ENCODE measurements at places on chromosomes 1 and 21. TPM values are rescaled to one million over a fixed set of nuclear protein-coding genes. Genes with fewer than 3 reads are reported as not detected.

The CYP4A11 gene
- total RNA-seq: not detected

The SLAMF9 gene
- total RNA-seq: not detected

The CENPL gene
- 8.3 TPM for total RNA-seq

The SPRR2A gene
- total RNA-seq: not detected

The IVL gene
- 0.12 TPM for total RNA-seq

The MCM3AP gene
- total RNA-seq: 91.5 TPM

The CCDC30 gene
- 6.8 TPM for total RNA-seq

The RUNX3 gene
- 8.7 TPM for total RNA-seq

GRCh38 chr1:220421508-220421907 lies 106.4 kb upstream of the MARK1 start:
- H3K27ac ChIP-seq: no peak overlapping the region
- no peaks in the 10 kb centered on the region for H3K36me3 ChIP-seq
- no peak overlapping the region for H3K4me3 ChIP-seq
- no peak for DNase-seq
- H3K27me3 ChIP-seq: no peaks in the 10 kb centered on the region

DNA sequence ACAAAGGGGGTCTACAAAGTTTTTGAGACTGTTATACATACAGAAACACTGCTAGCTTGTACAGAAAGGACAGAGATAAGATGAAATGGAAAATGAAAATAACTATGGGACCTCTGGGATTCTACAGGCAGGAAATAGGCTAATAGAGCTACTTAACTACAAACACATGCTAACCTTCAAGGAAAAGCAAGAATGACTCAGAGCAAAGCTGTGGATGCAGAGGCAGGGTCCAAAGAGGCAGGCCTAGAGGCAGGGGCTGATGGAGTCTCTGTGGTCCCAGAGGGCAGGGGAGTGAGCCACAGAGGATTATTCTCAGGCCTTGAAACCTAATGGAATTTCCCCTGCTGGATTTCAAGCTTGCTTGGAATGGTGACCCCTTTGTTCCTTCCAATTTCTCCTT lies 18.7 kb upstream of the GOLT1A start:
- H3K27ac ChIP-seq: no peak overlapping the region
- no peaks in the 10 kb centered on the region for H3K27me3 ChIP-seq
- H3K36me3 ChIP-seq: no peaks in the 10 kb centered on the region
- no peak overlapping the region for H3K4me3 ChIP-seq
- H3K4me1 ChIP-seq: no peaks in the 10 kb centered on the region

- DNase-seq: no peak
- no peak overlapping the region for H3K27ac ChIP-seq
- no peaks in the 10 kb centered on the region for H3K4me1 ChIP-seq
- H3K36me3 ChIP-seq: no peaks in the 10 kb centered on the region
- H3K4me3 ChIP-seq: no peak overlapping the region
- peaks cover 28% of the 10 kb centered on the region for H3K27me3 ChIP-seq
Observed at GRCh38 chr1:7915826-7916500, 24.7 kb downstream of the TNFRSF9 start.

- H3K36me3 ChIP-seq: no peaks in the 10 kb centered on the region
- H3K4me1 ChIP-seq: no peaks in the 10 kb centered on the region
- no peak for DNase-seq
- no peak overlapping the region for H3K27ac ChIP-seq
Observed at GRCh38 chr1:118184739-118185083, 317 bp downstream of the SPAG17 start.

- H3K4me3 ChIP-seq: no peak overlapping the region
- no peak for DNase-seq
- H3K4me1 ChIP-seq: peaks cover 5% of the 10 kb centered on the region
Observed at GRCh38 chr1:231720652-231721325, 94.2 kb downstream of the DISC1 start.

GRCh38 chr21:32994305-32994704 lies 31.4 kb upstream of the OLIG2 start:
- H3K4me1 ChIP-seq: no peaks in the 10 kb centered on the region
- peaks cover 4% of the 10 kb centered on the region for H3K27me3 ChIP-seq
- no peak for DNase-seq
- no peak overlapping the region for H3K27ac ChIP-seq

DNA sequence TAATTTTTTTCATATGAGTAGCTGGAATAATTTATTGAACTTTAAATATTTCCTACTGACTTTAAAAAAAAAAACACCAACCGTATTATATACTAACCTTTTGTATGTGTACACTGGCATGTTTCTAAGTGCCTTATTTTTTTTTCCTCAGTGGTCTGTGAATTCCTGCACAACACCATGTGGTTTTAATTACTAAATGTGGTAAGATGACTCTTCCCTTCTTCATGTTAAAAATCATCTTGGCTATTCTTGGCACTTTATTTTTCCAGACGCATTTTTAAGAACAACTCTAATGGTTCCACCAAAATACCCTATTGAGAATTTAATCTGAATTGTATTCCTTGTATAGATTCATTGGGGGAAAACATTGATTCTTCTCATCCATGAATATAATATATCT lies 28.4 kb downstream of the PPP2R5A start:
- H3K36me3 ChIP-seq: no peaks in the 10 kb centered on the region
- no peaks in the 10 kb centered on the region for H3K27me3 ChIP-seq
- peaks cover 10% of the 10 kb centered on the region for H3K4me1 ChIP-seq

DNA sequence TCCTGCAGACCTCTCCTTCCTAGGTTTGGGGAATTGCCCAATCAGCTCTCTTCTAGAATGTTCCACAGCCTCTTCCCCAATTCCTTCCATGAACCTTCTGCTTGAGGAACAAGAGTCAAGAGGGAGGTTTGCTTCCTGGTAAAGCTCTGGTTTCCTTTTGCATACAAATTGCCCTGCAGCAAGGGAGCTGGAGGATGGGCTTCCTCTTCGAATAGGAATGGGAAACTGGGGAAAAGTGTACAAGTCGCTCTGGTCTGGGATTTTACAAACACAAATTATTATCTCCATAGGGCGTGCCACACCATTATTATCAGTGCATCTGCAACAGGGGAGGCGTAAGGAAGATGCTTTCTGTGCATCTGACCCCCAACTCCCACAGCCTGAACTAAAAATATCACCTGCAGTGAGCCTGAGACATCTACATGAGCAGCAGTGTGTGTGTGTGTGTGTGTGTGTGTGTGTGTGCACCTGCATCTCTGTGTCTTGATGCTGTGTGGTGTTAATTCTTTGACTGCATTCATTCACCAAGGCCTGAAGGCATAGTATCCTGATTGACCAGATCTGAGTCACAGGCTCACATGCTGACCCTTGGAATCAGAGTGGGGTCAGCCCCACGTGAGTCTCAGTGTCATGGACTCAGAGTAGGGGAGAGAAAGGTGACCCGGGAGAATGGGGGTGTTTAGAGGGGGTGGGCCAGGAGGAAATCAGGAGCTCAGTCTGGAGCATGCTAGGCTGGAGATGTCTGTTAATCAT lies 272.9 kb downstream of the KAZN start:
- no peaks in the 10 kb centered on the region for H3K4me1 ChIP-seq
- no peaks in the 10 kb centered on the region for H3K36me3 ChIP-seq
- no peak overlapping the region for H3K4me3 ChIP-seq
- no peak for DNase-seq
- H3K27ac ChIP-seq: no peak overlapping the region

DNA sequence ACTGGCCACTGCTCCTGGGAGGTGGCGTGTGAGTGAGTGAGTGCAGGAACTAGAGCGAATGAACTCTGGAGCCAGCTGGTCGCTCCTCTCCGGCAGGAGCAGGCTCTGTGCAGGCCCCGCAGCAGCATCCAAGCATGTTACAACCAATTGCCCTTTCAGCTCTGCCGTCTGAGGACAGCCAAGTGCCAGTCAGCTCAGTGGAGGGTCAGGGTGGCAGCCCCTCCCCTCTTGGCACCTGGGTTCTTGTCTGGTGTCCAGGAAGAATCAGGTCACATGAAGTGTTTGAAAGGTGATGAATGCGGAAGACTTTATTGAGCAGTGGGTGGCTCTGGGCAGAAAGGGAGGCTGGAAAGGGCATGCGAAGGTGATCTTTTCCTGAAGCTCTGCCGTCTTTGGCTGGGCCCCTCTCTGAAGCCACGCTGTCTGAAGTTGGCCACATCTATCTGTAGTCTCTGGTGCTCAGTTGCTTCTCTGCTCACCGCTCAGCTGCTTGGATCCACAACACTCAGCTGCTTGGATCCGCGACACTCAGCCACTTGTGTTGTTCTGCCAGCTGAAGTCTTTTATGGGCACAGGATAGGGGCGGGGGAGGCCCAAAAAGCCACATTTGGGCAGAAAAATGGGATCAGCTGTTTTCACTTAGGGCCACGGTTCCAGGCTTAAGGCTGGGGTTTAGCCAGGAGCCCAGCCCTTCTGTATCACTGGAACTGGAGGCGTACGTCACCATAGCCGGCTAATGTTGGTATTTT lies 139.8 kb downstream of the ADSS2 start:
- DNase-seq: no peak
- no peak overlapping the region for H3K27ac ChIP-seq
- H3K4me3 ChIP-seq: no peak overlapping the region

DNA sequence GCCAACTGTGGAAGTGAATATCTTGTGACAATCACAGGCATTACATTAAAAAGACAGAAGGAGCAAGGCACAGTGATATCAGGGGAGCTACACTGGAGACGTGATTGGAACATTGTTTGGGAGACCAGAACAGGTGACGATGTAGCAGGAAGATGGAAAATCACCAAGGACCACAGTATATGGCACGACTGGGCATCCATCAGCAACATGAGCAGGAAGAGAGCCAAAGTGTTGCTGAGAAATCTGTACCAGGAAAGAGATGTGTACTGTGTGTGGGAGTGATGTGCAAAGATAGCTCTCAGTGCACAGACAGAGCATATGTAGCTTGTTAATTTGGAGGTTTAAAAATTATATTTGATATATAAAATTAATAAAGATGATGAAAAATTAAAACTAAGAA lies 790.6 kb upstream of the ADGRL2 start:
- DNase-seq: no peak
- no peaks in the 10 kb centered on the region for H3K36me3 ChIP-seq
- H3K27ac ChIP-seq: no peak overlapping the region
- H3K27me3 ChIP-seq: no peaks in the 10 kb centered on the region

DNA sequence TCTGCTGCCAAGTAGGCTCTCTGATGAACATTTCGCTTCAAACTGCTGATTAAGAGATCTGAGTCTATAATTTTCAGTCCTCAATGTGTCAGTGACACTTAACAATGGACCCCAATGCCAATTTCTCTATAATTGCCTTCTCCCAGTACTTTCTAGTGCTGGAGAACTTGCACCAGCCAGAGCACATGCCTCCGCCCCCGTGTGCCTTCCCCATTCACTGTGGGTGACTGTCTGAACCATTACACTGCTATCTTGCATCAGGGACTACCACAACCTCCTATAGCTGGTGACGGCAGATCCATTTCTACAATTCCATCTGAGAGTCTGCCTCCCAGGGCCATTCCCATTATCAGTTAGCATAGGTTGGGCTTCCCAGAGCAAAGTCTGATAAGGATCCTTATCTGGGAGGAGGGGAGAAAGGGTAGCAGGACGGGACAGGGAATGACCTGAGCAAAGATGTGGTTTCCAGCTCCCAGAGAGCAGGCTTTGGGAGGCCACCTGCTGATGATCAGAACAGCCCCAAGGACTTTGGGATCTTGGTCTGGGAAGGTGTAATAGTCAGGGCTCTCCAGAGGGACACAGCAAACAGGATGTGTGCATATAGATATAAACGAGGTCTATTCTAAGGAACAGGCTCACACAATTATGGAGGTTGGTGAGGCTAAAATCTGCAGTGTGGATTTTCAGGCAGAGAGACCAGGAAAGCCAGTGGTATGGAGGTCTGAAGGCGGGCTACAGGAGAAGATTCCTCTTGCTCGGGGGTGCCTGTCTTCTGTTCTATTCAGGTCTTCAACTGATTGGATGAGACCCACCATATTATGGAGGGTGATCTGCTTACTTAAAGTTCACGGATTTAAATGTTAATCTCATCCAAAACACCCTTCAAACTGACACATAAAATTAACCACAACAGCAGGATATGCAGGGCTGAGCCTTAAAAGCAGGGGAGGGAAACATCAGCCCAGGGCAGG lies 238.2 kb downstream of the PTPRU start:
- DNase-seq: no peak
- H3K4me1 ChIP-seq: no peaks in the 10 kb centered on the region
- H3K4me3 ChIP-seq: no peak overlapping the region
- H3K27ac ChIP-seq: no peak overlapping the region

DNA sequence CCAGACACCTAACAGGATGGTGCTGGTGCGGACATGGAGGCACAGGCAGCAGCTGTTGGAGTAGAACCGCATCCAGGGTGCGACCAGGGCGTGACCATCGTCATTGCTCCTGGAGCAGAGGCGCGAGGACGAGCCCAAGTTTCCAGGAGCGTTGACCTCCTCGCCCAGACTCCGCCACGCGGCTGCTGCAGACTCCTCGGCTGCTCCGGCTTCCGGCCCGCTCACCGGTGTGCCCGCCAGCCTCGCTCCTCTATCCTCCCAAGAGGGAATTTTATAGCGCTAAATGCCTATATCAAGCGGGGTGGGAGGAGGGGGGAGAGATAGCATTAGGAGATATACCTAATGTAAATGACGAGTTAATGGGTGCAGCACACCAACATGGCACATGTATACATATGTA lies 5.3 kb upstream of the S100A12 start:
- DNase-seq: no peak
- no peak overlapping the region for H3K4me3 ChIP-seq
- H3K27ac ChIP-seq: no peak overlapping the region
- no peaks in the 10 kb centered on the region for H3K36me3 ChIP-seq
- no peaks in the 10 kb centered on the region for H3K27me3 ChIP-seq
- H3K4me1 ChIP-seq: peaks cover 34% of the 10 kb centered on the region

GRCh38 chr1:155070158-155070621 lies 6.7 kb downstream of the EFNA4 start:
- peak overlapping the region; percentile 39 for H3K4me3 ChIP-seq
- no peaks in the 10 kb centered on the region for H3K27me3 ChIP-seq
- H3K27ac ChIP-seq: no peak overlapping the region
- peak; percentile 27 for DNase-seq

DNA sequence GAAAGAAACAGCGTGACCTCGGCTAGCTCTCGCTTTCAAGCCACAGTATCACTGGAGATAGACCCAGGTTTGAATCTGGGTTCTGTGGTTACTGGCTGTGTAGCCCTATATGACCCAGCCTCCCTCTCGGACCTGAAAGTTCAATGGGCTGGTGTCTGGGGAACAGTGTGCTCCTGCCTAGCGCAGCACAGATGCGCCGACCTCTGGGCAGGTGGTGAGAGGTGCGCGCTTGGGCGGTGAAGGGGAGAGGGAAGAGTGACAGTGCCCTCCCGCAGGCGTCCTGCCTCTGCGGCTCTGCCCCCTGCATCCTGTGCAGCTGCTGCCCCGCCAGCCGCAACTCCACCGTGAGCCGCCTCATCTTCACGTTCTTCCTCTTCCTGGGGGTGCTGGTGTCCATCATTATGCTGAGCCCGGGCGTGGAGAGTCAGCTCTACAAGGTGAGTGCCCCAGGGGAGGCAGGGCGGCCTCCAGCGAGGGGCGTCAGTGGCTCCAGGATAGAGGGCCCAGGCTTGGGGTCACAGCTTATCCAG lies 10.5 kb downstream of the SERINC2 start:
- H3K36me3 ChIP-seq: no peaks in the 10 kb centered on the region

DNA sequence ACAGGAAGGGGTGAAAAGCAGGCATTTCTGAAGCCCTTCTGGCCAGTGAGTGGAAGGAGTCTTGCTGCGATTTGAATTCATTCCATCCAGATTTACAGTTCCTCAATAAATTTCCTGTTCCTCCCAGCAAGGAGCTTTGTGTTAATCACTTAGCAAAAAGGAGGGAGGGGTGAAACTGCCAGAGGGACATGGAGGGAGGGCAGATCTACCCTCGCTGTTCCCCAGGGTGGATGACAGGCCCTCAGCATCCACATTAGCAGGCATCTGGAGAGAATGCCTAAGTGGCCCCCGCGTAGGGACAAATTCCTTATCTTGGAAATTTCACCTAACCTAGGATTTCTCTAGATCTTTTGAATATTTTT lies 1.2 kb downstream of the ETV3 start:
- DNase-seq: no peak
- H3K27ac ChIP-seq: peak overlapping the region; percentile 57
- peaks cover 41% of the 10 kb centered on the region for H3K36me3 ChIP-seq
- peaks cover 14% of the 10 kb centered on the region for H3K4me1 ChIP-seq
